H1 (cell line): ENCODE measurements at places on chromosomes 16 and 17.

DNA sequence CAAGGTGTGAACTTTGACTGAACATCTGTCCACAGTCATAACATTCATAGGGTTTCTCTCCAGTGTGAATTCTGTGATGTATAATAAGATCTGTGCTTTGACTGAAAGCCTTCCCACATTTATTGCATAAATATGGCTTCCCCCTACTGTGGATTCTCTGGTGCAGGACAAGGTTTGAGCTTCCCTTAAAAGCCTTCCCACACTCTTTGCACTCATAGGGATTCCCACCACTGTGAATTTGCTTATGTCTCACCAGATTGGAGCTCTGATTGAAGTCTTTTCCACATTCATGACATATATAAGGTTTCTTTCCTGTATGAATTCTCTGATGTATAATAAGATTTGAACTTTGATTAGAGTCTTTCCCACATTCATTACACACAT, 8.3 kb downstream of the ZNF594 start:
- no peak for DNase-seq

GRCh38 chr16:11277607-11278337, 1.5 kb upstream of the PRM2 start:
- no peak for DNase-seq

- no peak for DNase-seq
Observed at GRCh38 chr16:73220836-73221235, 172.9 kb upstream of the ZFHX3 start.

DNA sequence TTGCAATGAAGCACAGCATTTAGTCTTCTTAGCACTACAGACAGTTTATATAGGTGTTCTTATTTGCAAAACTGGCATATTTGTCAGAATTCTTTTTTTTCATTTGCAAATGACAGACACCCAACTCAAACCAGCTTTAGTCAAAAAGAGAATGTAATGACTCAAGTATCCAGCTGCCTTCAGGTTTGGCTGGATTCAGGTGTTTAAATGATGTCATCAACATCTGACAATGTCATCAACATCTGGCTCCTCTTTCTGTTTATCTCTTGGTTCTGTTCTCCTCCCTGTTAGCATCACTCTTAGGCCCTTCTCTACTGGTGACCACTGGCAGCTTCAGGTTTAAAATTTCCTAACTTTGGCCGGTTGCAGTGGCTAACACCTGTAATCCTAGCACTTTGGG, 18.9 kb downstream of the TMC5 start:
- DNase-seq, result no peak

- DNase-seq, result no peak
Observed at GRCh38 chr17:69486779-69487637, 72.5 kb downstream of the MAP2K6 start.

DNA sequence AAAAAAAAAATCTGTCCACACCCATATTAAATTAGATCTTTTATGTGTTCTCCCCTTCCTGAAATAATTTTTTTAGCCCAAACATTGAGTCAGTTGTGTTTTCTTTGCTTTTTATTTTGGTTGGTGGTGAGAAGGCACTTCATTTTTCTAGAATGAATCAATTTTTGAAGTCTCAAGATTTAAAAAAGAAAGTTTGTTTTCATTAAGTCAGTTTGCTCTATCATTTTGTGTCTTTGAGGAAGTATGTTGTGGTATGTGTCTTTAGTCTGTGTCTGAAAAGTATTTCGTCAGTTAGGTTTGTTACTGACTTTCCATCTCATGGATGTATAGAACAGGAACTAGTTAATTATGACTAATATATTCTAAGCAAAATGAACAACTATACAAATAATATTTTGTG, 3.8 kb downstream of the IGF2BP1 start:
- DNase-seq, result no peak

DNA sequence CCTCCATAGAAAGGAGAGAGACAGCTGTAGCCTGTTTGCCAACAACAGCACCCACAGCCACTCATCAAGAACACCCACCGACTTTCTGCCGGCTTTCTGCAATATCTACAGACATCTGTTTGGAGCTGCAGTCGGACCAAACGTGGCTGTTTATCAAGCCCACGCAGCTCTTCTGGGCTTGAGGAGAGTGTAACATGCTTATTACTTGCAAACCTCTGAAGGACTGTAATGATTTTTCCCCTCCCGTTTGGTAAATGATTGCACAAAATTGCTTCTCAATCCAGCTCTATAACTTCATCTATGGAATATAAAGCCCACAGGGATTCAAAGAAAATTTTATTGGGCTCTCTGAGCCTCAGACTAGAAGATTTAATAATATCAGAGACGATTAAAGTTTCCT, 100.5 kb downstream of the VAT1L start:
- no peak for DNase-seq

GRCh38 chr16:11016993-11017392, 72.6 kb downstream of the CLEC16A start:
- DNase-seq, result no peak
